ENCODE measurements at places on chromosomes 2 and 18.

- no peak for DNase-seq
These were observed 112.5 kb downstream of the EFEMP1 start for GRCh38 chr2:55811048-55811447.

GRCh38 chr2:62884514-62884913 lies 166.1 kb upstream of the OTX1 start:
- DNase-seq, result no peak

DNA sequence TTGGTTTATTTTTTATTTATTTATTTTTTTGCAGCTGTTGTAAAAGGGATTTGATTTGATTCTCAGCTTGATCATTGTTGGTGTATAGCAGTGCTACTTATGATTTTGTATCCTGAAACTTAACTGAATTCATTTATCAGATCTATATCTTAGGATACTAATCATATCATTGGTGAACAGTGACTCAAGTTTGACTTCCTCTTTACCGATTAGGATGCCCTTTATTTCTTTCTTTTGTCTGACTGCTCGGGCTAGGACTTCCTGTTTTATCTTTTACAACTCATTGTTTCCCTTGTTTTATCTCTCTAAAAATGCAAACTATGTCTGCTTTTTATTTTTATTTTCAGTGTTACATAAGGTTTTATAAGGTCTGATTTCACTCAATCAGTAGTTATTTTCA lies 23.6 kb downstream of the SP100 start:
- DNase-seq, result no peak

- no peak for DNase-seq
These were observed 142.2 kb downstream of the PKP4 start for GRCh38 chr2:158598862-158599517.

DNA sequence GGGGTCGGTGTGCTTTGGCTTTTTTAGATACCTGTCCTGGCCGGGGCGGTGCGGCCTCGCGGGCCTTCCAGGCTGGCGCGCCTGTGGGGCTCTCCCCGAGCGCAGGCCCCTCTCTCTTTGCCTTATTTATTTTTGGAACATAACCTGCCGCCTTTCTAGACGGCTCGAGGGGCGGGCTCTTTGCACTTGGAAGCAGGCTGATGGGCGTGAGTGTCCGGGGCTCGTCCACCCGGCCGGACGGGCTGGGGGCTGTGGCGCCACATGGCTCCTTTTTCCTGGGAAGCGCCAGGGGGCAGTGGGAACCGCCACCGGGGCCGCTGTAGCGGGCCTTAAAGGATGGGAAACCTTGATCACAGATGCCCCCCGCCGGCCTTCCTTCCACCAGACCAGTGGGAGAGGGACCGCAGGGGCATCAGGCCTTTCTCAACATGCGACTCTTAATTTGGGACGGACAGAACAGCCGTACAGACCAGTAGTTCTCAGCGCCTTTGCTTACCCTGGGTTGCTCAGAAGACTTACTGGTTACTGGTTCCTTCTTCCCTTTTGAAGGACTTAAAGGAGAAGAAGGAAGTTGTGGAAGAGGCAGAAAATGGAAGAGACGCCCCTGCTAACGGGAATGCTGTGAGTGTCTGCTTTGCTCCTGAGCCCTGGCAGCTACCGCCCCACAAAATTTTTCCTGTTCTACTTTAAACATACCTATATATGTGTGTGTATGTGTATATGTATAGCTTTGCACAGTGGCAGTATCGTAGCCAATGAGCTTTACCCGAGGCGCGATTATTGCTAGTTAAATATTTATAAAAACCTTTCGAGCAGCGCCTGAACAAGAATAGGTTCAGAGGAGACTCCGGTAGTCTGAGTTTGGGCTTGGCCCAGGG lies 2.7 kb downstream of the PTMA start:
- DNase-seq, result no peak

All from stimulated activated CD8-positive, alpha-beta memory T cell treated with anti-CD3 and anti-CD28 coated beads, Interleukin-15, amount 100 ng/mL, for 24 hours (primary cell).